ENCODE measurements at places on chromosomes 1 and 21.
A peak's percentile ranks its signal among the peaks of the same experiment; 100 is the strongest.

GRCh38 chr1:237888143-237888542 lies 2.6 kb downstream of the ZP4 start:
- no peak for DNase-seq

GRCh38 chr21:38156200-38156599 lies 100.6 kb upstream of the KCNJ15 start:
- DNase-seq = no peak

- no peak for DNase-seq
Measured at GRCh38 chr21:35063428-35064172, 14.5 kb upstream of the RUNX1 start.

DNA sequence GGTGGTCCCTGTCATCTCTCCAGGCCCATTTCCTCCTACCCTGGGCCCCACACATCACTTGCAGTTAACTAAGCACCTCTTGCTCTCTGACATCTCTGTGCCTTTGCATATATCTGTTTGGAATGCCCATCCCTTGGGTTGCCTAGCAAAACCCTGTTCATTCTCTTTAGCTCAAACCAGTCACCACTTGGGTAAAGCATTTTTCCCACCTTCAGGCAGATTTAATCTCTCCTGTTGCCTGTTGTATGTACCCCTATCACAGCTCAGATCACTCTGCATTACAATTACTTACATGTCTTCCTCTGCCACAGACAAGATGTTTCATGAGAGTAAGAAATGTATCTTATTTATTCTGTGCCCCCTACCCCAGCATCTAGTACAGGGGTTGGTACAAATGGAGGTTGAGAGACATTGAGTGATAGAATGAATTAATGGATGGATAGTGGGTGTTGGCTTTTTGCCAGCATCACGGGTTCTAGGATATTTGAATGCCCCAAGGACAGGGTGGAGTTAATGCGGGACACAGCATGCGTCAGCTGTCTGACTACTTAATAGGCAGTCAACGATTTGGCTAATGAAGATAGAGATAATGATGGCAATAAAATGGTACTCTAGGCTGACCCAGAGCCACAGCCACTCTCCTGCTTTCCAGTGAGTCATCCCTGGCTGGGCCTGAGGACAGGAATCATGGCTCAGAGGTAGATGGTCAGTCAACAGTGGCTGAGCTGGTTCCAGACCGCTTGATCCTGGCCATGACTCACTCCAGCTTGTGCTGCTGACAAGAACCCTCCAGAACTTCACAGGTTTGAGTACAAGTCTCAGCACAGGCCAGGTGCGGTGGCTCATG lies 6.5 kb downstream of the NR0B2 start:
- no peak for DNase-seq

DNA sequence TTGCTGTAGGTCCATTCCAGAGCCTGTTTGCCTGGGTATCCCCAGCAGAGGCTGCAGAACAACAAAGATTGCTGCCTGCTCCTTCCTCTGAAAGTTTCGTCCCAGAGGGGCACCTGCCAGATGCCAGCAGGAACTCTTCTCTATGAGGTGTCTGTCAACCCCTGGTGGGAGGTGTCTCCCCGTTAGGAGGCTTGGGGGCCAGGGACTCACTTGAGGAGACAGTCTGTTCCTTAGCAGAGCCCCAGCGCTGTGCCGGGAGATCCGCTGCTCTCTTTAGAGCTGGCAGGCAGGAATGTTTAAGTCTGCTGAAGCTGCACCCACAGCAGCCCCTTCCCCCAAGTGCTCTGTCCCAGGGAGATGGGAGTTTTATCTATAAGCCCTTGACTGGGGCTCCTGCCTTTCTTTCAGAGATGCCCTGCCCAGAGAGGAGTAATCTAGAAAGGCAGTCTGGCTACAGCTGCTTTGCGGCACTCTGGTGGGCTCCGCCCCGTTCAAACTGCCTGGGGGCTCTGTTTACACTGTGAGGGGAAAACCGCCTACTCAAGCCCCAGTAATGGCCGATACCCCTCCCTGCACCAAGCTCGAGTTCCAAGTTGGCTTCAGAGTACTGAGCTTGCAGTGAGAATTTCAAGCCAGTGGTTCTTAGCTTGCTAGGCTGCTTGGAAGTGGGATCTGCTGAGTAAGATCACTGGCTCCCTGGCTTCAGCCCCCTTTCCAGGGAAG lies 8.7 kb upstream of the SLC25A24 start:
- no peak for DNase-seq

- peak; percentile 93 for DNase-seq
Measured at GRCh38 chr1:84365225-84366221, 32.8 kb upstream of the DNASE2B start.

Data from retinal pigment epithelial cell (primary cell).